Ecto neural progenitor cell (in vitro differentiated cells): ENCODE measurements at places on chromosomes 2 and 18.

GRCh38 chr18:26059357-26059756 lies 31.1 kb downstream of the SS18 start:
- no peak for DNase-seq

DNA sequence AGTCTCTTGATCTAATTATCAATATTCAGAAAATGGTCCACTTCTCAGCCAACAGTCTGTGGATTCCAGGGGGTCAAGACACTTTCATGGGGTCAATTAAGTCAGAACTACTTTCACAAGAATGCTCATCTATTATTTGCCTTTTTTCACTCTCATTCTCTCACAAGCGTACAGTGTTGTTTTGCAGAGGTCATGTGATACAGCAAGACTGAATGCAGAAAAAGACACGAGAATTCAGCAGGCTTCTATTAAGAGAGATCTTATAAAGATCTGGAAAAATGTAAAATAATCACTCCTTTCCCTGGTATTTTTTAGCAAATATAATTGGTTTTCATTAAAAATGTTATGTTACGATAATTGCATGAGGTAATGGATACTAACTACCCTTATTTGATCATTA lies 8.7 kb downstream of the RPRD1A start:
- DNase-seq: no peak

GRCh38 chr2:96403481-96403880 lies 67.9 kb downstream of the NCAPH start:
- no peak for DNase-seq

- DNase-seq: no peak
Measured at GRCh38 chr2:33051586-33052360, 105.0 kb downstream of the LTBP1 start.

DNA sequence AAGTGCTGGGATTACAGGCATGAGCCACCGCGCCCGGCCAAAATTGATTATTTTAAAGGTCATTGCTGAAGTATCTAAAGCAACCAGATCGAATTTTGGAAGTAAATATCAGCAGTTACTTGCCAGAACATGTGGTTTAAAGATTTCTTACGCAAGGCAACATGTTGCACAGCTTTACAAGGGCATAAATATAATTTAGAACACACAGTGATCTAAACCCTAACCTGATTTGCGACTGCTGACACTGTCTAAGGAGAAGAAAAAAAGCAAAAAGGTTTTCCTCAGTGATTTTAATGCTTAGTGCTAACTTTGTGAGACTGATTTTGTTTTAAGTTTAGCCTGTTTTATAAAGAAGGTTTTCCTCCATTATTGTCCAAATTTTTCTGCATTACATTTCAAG lies 569.9 kb upstream of the LINC00305 start:
- no peak for DNase-seq

- DNase-seq: no peak
Measured at GRCh38 chr2:95037384-95037839, 11.9 kb downstream of the MAL start.

- DNase-seq: no peak
Measured at GRCh38 chr2:902584-902983, 48.1 kb upstream of the SNTG2 start.

DNA sequence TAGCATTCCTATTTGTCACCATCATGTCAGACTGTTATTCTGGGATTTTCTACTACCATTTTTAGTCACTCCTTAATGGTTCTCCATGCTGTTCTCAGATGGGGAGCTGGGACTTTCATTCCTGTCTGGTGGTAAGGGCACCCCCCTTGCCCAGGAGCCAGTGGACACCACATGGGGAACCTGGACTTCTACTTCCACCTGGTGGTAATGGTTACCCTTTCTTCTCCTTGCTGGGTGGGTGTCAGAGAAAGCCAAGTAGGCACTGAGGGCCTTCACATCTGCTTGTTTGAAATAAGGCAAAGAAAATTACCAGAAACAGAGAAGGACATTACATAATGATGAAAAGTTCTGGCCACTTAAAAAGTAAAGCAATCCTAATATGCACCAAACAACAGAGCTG lies 239.8 kb downstream of the FHOD3 start:
- no peak for DNase-seq

DNA sequence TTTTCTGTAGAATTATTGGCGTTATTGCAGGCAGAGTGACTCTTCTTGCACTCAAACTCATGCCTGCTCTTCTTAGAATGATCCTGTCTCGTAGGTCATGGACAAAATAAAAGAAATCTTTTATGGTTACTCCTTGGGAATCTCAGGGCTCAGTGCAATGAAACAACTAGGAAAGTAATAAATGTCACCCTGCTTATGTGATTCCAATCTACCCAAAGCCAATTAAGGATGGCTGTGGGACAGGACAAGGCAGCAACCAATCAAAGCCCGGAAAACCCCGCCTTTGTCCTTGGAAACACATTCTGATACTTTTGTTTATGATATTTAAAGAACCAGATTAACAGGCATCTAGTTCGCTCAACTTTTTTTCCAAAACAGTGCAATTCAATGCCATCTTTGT lies 53.0 kb downstream of the GRB14 start:
- no peak for DNase-seq

- DNase-seq: no peak
Measured at GRCh38 chr2:234620018-234620417, 123.1 kb upstream of the ARL4C start.

DNA sequence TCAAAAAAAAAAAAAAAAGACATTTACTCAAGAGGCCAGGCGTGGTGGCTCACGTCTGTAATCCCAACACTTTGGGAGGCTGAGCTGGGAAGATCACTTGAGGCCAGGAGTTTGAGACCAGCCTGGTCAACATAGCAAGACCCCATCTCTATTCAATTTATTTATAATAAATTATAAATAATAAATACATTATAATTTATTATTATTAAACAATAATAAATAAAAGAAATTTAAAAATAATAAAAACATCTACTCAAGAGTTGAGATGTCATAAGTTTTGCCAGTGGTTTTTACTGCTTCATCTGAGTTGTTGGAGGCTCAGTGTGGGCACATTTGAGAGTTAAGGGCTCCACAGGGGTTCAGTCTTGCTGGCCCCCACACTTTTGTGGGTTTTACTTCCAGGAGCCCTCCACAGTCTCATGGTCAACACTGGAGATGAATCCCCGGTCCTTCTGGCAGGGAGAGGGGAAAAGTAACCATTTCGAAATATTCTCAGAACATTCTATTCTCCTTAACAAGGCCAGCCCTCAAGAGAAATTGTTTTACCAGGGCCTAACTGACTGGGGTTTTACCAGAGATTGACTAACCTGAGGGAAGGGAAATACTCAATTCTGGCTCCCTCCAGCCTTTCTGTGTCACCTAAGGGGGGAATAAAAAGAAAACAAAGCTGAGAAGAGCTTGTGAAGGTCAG lies 51.6 kb upstream of the NCOA1 start:
- DNase-seq: no peak

DNA sequence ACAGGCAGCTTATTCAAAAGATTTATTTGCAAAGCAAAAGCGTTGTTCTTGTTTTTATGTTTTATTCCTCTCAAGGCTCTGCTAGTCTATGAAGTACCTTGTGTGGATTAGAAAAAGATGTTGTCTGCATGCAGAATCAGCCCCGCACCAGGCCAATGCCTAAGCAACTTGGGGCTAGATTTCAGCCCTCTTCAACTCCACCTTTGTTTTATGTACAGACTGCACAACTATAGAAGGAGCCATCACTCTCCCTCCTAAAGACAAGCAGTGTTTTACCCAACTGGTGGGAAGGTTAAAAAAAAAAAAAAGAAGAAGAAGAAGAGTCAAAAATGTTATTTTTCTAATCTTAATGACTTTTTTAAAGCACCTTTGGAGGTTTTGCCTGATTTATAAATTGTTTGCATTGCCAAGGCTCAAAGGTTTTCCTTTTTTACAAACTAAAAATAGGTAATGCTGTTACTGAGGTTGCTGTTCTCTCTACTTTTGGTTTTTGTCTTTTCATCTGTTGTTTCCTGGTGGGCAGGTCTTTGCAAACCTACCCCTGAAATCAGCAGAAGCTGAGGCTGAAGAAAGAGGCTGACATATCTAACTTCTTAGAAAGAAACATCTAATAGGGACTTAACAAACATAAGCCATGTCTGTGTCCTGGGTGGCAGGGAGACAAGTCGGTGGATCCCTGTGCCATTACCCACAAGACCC lies 164.0 kb downstream of the SLC39A10 start:
- DNase-seq: no peak

GRCh38 chr2:94996305-94997100 lies 29.0 kb upstream of the MAL start:
- DNase-seq: peak; percentile 67

- peak; percentile 12 for DNase-seq
Measured at GRCh38 chr2:16123856-16124780, 183.8 kb downstream of the MYCN start.

DNA sequence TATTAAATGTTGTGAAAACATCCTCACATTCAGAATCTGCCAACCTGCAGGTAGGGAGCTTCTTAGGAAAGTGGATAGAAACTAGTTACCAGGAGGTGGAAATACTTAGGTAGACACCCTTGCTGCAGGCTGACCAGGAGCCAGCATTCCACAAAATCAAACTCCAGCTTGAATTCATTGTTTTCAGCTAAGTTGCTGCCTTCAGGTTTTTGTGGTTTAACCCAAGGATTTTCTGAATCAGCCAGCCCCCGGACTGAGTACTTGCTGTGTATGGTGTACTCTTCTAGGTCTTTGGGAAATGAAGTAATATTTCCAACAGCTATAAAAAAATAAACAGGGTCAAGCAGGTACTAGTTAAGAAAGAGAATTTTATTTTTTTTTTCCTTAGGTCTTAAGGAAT lies 192.1 kb upstream of the CHST9 start:
- DNase-seq: no peak

DNA sequence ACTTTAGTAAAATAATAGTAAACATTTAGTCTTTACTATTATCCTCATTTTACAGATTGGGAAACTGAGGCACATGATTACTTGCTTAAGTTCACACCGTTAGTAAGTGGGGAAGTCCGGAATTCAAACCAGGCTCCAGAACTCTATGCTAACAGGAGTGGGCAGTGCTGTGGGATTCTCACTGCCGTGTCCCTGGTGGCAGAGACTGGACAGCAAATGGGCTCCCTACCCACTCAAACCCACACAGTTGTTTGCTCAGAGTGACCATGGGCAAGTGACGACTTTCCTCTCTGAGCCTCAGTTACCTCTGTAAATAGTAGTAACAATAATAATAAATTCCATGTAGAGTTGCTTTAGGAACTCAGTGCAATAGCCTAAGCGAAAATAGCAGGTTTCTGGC lies 24.0 kb downstream of the MAIP1 start:
- DNase-seq: no peak

DNA sequence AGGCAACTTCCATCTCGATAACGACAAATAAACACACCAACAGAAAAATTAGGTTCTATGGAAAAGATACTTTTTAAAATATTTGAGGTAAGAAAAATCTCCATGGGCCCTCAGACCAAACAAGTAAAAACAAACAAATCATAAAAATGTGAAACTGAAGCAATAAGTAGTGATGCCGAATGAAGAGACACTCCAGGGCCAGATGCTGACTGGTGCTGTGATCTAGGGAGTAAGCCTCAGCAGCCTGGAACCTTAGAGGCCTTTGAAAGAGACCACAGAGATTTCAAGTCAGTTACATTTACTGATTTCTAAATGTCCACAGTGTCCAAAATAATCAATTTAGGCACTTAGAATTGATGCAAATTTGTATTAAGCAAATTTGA lies 1144.7 kb downstream of the CNTNAP5 start:
- no peak for DNase-seq

DNA sequence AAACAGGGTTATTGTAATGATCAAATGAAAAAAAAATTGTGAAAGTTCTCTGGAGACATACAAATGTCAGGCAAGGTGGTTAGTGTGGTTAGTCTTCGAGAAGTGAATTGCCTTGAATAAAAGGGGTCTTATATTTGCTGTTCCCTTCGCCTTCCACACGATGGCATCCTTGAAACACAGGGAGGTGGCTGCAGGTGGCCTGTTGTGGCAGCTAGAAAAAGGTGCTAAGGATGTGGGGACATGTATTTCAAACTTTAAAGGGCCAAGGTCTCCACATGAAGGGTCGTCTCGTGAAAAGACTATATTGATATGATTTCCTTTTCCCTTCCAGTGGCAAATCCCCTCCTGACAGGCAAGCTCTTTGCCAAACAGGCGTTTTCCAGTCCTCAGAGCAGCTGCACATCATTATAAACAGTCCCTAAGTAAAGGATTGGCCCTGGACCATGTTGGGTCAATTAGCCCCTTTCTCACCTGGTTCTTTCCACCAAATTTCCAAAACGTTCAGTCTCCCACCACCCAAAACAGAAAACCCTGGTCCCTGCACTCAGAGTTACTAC lies 68.5 kb downstream of the COPS8 start:
- DNase-seq: no peak

- DNase-seq: peak; percentile 23
Measured at GRCh38 chr2:234723400-234723799, 226.5 kb upstream of the ARL4C start.

- no peak for DNase-seq
Measured at GRCh38 chr18:8942021-8942908, 160.2 kb upstream of the NDUFV2 start.

DNA sequence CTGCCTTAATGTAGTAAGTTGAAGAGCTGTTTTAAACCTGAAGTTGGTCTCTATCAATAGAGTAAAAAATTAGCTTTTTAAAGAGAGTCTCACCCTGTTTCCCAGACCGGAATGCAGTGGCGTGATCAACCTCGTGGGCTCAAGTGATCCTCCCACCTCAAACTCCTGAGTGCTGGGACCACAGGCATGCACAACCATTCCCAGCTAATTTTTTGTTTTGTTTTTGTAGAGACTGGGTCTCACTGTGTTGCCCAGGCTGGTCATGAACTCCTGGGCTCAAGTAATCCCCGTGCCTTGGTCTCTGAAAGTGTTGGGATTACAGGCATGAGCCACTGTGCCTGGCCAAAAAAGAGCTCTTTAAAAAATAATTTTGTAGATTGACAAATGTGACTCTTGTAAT lies 40.3 kb downstream of the CRIM1 start:
- DNase-seq: no peak

DNA sequence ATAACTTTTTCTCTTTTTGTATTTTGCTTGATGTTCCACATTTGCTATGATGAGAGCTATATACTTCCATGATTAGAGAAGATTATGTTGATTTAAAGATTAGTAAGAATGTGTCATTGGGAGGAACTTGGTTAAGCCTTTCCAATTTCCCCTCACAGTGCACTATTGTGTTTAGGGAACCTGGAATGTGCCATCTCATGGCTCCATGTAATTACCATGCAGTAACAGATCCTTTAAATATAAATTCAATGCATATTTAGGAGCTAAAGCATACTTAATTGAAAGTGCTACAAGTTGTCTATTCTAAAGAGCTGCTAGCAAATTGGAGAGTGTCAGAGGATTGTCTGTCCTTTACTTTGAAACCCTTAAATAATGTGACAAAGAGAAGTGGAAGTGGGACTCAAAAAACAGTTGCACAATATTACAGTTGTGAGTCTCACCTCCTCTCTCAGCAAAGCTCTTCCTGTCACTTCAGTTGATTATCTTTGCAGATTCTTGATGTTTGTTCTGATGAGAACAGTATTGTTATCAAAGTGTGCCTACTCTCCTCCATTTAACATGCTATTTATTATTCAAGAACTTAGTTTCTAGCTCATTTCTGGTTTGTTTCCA lies 1162.7 kb upstream of the ZEB2 start:
- no peak for DNase-seq

- DNase-seq: no peak
Measured at GRCh38 chr2:68234405-68234804, 17.9 kb downstream of the PPP3R1 start.
